Stimulated activated CD8-positive, alpha-beta memory T cell treated with anti-CD3 and anti-CD28 coated beads, Interleukin-2, amount 100 ng/mL, for 48 hours (primary cell): ENCODE measurements at places on chromosomes 16 and 17.

DNA sequence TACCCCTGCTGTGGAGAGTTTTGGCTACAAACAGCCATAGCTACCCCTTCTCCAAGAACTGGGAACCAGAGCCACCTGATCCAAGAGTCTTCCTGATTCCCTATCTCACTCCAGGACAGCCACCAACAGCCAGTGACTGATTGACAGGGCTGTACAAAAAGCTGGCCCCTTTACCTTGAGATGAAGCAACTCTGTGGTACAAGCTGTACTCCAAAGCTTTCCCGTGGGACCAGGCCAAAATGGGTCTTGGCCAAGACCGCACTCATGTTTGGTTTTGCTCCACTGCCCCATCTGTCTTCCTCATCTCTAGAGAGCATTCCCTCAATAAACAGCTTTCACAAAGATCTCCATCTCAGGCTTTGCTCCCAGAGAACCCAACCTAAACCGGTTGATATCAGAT lies 43.6 kb downstream of the RNF157 start:
- no peak for DNase-seq

- DNase-seq = no peak
These were observed 45.1 kb downstream of the RBFOX3 start for GRCh38 chr17:79565606-79566250.

- DNase-seq = no peak
These were observed 7.4 kb upstream of the TBX4 start for GRCh38 chr17:61444831-61445230.

- DNase-seq = no peak
These were observed 1.6 kb downstream of the CD7 start for GRCh38 chr17:82315703-82316358.

DNA sequence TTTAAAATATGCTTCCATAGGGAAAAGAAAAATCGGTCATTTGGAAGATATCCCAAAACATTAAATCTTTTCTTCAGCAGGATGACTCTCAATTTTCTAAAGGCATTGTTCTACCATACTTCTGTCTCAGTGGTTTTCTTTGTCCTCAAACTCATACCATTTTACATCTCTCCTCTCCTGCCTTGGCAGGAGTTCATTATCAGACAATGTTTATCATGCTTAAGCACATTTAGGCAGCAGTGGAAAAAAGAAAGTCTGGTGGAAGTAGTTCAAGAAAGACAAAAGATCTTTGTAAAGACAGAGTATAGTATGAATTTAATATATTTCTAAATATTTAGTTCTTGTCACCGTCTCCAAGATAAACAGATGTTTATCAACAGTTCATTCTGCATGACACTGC lies 68.2 kb downstream of the CDK12 start:
- DNase-seq = no peak

GRCh38 chr17:61660746-61661485 lies 69.9 kb upstream of the NACA2 start:
- no peak for DNase-seq

DNA sequence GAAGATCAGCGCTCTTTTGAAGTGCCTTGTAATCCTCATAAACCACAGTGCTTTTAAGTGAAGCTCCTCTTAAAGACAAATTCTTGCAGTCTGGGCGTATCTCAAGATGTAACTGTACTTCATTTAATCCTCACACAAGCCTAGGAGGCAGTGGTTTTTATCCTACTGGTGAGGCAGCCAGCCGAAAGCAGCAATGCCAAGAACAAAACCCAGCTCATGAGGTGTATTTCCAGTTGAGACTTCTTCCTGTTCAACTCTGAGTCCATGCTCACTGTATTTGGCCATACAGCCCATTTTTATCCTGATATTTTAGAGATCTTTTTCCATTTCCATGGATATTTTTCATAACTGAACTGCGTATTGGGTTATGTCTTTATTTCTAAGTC lies 13.7 kb downstream of the CTRB2 start:
- no peak for DNase-seq

- peak; percentile 18 for DNase-seq
These were observed 15.9 kb downstream of the ARHGAP23 start for GRCh38 chr17:38444151-38444550.

DNA sequence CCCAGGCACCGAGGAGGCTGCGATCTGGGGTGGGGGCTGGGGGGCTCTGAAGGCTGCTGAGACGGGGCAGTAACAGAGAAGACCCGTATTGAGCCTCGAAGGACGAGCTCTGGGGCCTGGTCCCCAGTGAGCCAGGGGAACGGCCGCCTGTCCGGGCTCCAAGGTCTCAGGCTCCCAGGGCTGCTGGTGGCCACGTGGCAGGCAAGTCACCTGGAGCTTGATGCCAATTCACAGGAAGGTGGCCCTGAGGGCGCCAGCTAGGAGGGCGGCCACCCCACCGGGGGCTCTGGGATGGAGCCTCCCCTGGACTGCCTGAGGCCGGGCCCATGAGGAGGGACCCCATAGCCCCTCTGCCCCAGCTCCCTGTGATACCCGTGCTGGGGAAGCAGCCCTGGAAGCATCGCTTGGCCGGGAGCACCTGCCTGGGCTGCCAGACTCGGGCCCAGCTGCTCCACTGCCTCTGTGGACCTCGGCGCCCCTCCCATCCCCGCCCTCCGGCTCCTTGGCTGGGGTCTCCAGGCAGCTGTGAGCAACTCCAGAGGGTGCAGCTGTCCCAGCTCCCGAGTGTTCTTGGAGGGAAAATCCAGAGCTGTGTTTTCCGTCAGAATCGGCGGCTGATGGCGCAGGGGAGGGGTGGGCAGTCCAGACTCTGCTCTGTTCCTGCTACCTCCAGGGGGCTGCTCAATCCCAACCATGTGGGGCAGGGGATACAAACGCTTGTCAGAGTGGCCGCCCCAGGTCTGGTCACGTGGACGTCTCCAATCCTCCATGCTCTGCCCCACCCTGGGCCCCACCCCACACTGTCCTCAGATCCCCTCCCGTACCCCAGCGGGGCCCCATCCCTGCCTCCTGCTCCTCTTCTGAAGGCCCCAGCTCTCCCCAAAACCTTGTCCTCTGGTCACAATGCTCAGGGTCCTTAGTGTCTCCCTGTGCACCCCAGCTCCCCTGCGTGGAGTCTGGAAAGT lies 67.2 kb upstream of the GNG13 start:
- DNase-seq = no peak

DNA sequence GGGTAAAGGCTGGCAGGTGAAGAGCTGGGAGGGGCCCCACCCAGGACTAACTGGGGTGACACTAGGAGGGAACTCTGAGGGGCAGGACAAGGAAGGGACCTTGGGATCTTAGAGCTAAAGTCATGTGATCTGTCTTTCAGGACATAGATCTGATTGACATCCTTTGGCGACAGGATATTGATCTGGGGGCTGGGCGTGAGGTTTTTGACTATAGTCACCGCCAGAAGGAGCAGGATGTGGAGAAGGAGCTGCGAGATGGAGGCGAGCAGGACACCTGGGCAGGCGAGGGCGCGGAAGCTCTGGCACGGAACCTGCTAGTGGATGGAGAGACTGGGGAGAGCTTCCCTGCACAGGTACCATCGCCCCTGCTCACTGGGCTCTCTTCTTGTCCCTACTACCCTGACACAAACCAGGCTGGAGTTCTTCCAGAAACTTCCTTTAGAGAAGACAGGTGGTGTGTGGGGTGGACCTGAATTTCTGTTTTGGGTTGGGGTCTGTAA lies 8.1 kb downstream of the NFE2L1 start:
- DNase-seq = no peak

GRCh38 chr16:27465483-27465879 lies 63.5 kb downstream of the IL21R start:
- no peak for DNase-seq

- DNase-seq = no peak
These were observed 113.8 kb downstream of the MSI2 start for GRCh38 chr17:57370037-57370581.

DNA sequence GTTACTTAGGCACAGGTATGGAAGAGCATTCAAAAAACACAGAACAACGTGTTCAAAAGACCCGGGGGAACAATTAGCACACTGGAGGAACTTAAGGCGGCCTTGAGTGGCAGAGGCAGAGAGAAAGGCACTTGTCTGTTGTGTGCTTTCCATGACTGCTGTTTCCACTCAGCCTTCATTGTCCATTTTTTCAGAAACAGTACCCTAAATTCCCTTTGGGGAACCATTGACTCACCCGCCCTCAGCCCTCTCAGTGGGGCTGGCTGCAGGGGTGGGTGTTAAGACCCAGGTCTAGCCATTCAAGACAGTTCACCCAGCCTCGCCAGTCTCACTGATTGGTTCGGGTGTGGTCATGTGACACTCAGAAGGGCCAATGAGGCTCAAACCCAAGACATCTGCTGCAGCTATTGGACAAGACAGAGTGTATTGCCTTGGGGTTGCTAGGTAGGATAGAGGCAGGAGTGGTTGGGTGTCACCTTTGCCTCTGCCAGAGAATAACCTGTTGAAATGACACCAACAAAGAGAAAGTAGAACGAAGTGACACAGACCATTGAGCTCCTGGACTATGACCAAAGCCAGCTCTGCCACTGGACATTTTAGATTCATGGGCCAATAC lies 19.6 kb upstream of the CEP20 start:
- DNase-seq = peak; percentile 23

- no peak for DNase-seq
These were observed 8.3 kb upstream of the RASD1 start for GRCh38 chr17:17504341-17505140.

GRCh38 chr16:12062343-12063003 lies 85.9 kb downstream of the SNX29 start:
- DNase-seq = no peak

GRCh38 chr17:16972346-16972745 lies 428 bp upstream of the TNFRSF13B start:
- DNase-seq = no peak

DNA sequence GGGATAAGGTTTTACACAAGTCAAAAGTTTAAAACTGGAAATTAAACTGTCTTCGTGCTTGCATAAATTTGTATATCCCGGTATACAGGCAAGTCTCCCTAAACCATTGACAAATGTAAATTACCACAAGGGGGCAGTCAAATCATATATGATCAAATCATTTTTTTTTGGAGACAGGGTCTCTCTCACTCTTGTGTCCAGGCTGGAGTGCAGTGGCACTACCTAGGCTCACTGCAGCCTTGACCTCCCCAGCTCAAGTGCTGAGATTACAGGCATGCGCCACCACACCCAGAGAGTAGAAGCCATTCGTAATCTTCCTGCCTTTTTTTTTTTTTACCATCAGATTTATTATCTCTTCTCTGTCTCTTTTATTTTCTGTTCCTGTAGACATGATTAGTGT lies 18.5 kb downstream of the TOP2A start:
- DNase-seq = no peak

GRCh38 chr17:40824015-40824832 lies 1.8 kb upstream of the KRT10 start:
- no peak for DNase-seq

DNA sequence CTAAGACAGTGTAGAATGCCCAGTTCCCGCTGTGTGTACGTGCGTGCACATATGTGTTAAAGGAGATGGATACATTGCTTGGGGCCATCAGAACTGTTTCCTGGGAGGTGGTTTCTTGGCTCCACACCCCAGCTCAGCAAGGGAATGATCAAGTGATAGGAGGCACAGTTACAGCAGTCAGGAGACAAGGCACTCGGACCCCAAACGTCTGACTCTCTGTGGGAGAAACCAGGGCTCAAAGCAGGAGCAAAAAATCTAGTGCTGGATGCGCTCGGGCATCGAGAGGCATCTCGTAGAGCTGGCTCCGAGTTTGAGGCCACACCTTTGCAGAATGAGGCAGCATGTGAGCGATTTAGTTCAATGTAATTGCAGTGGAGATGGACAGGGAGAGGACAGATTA lies 71.9 kb downstream of the RBBP6 start:
- no peak for DNase-seq
